ENCODE measurements at places on chromosomes 16 and 17.

- no peak for DNase-seq
Observed at GRCh38 chr17:32899236-32900013, 22.5 kb upstream of the MYO1D start.

DNA sequence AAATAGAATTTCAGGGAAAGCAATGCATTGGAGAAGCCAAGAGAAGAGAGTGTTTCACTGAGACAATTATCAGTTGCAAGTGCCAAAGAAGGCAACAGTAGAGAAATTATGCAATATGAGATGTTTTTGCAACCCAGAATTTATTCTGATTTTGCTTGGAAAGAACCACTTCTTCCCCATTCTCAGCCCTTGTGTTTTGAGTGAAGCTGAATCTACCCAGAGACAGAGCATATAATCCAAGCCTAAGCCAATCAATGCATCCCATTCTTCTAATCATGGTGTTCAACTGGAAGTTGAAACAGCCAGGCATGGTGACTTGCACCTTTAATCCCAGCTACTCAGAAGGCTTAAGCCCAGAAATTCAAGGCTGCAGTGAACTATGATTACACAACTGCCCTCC is 6.9 kb upstream of the SCNN1G start:
- DNase-seq = no peak

DNA sequence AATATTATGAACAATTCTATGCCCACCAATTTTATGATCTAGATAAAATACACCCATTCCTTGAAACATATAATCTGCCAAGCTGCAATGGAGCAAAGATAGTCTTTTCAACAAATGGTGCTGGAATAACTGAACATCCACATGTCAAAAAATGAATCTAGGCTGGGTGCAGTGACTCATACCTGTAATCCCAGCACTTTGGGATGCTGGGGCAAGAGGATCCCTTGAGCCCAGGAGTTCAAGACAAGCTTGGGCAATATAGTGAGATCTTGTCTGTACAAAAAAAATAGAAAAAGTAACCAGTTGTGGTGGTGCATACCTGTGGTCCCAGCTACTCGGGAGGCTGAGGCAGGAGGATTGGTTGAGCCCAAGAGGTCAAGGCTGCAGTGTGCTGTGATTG is 92.5 kb downstream of the N4BP1 start:
- DNase-seq = no peak

DNA sequence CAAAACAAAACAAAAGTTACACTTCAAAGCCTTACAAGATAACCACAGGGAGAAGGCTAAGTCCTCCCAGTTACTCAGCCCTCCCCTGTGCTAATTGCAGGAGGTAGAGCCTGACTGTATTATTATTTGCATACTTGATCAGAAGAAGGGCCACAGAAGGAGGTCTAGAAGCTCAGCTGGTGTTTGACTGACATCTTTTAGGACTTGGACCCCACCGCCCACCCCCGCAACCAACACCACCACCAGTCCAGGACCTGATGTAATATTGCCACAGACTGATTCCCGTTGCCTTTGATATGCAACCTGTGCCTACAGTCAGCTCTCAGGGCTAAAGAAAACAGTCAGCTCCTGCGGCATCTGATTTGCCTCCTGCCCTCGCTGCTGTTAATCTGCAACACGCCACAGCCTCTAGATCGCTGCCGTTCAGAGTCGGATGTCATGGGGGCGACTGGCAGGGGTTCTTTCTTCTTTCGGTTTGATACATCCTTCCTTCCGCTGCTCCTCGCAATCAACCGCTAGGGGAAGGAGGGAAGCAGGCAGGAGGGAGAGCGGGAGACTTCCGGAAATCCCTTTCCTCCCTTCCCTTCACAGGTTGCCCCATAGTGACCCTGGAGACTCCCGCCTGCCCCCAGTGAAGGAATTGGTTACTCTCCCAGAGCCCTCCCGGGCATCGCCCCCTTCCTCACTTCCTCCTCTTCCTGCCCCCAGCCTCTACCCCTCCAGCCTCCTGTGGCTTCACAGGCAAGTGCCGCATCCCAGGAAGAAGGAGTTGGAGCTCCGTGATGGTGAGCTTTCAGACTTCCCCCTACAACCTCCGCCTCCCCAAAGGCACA is 90.5 kb upstream of the SOX9 start:
- no peak for DNase-seq
